Temporal lobe (tissue), 4 donors: ENCODE measurements at places on chromosomes 3 and 15. TPM values are rescaled to one million over a fixed set of nuclear protein-coding genes. Genes with fewer than 3 reads are reported as not detected.

CYP1A2 gene
- not detected for total RNA-seq

COLQ gene
- total RNA-seq, result 1.7 TPM

ANKRD63 gene
- total RNA-seq, result 0.49 TPM

NEK10 gene
- 18.7 TPM for total RNA-seq
